ENCODE measurements at places on chromosomes 12 and 14.

DNA sequence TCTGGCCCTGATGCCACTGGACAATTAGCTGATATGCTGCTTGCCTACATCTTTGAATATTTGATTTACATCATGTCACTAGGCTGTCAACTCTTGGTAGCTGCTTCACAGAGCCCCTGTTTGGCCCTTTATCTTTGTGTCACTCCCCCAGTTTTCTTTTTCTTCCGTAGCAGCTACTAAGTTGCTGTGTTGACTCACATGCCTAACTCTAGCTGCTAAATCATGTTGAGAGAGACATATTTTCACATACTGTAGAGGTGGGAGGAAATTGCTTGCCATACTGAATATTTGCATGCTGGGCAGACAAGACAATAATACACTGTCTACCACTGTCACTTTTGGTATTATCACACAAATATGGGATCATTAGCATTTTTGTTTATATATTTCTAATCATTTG lies 147.1 kb upstream of the NOVA1 start:
- DNase-seq, result no peak

DNA sequence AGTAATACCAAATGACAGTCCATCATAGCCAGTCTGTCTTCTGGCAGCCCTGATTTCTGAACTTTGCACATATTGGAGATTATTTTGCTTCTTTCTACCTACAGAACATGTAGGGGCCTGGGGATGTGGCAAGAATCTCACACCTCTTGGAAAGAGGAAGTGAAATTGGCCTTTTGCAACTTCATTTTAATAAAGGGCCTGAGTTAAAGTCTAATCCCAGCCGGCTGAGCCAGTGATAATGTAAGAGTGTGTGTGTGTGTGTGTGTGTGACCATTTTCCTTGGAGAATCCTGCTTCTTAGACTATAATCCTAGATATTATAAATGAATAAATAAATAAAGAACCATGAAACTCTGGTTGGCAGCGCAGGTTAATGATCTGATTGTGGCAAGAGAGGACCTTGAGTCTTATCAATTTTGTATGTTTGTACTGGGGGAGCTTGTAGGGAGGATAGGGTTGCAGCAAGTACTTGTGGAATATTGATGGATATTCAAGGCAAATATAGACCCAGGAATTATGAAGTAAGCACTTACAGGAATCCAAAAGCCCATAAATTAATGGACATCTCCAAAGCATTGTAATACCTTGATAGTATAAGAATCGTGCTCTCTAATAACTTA lies 233.2 kb upstream of the AMIGO2 start:
- no peak for DNase-seq

DNA sequence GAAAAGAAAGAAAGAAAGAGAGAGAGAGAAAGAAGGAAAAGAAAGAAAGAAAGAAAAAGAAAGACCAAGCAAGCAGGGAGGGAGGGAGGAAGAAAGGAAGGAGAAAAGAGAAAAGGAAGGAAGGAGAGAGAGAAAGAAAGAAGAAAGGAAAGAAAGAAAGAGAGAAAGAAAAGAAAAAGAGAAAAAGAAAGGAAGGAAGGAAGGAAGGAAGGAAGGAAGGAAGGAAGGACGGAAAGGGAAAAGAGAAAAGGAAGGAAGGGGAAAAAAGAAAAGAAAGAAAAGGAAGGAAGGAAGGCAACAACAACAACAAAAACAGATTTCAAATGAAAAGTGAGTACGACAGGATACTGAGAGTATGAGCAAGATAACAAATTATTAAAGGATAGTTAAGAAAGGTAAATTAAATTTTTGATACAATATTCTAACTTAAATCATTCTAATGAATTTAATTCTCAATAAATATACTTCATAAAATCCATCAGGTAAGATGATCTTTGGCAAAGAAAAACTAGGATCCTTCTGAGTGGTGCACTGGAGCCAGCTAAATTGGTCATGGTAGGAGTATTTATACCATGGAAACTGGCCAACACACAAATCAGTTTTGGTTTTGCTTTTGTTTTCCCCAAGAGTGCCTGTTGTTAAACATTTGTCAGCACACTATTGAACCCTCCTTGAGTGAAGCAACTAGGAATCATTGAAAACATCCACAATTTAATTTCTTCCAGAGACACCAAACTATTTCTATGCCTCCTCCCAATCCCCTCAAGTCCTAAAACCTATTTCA lies 56.1 kb upstream of the DYRK2 start:
- DNase-seq, result peak; percentile 37

DNA sequence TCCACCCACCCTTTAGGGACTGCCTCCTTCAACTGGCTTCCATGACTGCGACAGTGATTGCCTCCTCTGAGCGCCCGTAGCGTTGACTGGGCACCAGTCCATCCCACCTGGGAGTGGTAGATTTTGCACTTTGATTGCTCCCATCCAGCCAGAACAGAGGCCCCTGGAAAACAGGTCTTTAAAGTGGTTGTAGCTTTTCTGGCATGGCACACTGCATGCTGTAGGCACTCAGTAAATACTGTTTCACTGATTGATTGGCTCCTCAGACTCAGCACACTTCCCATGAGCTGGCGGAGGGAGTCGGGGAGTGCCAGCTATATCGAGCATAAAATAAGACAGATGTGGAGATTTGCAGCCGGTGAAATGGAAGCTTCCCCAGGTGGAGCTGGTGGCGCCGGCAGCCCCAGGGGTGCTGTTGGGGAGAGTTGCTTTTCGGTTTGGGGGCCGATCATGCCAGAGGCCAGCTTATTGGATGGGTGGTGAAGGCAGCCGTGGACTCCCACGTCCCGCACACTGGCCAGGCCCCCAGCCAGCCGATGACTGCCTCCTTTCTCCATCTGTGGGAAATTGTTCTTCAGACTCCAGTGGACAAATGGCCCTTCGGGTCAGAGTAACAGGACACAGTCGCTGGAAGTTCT lies 200.2 kb downstream of the TSPAN9 start:
- DNase-seq, result no peak

Measured in skeletal muscle cell (primary cell).